ENCODE measurements at places on chromosomes 13 and 19.

DNA sequence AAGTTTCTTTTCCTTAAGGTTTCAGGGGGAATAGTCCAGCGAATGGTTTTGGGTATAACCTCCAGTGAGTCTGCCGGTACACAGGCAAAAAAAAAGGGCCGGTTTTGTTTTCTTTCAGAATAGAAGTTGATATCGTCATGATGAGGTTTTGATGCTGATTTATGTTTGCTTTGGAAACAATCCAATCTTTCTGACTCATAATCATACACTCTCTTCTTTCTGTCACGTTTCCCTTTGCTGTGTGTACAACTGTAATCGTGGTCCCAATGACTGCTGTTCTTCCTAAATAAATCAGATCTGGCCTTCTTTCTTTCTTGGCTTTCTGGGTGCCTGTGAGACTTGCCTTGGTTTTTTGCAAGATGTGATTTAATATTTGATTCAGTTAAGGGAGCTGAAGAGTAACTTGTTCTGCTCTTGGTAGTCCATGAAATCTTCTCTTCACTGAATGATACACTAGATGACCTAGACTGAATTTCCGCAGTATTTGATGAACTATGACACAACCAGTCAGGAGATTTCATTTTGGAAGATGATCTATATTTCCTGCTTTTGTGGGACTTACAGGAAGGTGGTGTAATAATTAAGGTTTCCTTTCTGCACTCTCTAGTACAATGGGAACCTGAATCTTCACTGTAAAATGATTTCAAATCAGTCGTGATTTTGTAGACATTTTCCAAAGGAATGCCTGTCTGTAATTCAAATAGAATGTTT, 34.9 kb upstream of the METTL21C start:
- peak; percentile 69 for ATAC-seq

DNA sequence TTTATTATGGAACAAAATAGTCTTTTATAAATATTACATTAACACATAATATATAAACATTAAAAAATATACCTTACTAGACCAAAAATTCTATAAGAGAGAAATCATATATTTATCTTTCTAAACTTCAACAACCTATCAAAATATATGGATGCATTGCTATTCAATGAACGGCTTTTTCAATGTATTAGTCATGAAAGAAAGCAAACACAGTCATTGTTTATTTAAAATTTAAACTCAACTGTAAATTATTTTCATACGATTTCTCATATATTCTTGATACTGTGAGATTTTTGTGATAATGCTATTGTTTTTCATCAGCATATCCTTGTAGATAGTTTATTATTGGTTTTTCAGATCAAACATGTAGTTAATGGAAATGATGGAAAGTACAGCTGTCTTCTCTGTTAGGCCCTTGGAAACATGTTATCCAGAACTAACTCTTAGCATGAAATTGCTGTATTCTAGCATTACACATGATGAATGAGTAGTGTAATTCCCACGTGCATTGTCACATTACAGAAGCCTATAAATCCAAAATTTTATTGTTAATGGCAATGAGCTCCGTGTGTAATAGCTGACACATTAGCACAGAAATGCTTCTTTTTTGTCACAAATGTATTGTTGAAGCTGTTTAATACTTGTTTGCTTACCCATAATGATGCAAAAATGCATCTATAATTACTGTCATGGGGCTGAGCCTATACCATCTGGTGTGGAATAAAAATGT, 1639.9 kb downstream of the SLITRK5 start:
- no peak for ATAC-seq

DNA sequence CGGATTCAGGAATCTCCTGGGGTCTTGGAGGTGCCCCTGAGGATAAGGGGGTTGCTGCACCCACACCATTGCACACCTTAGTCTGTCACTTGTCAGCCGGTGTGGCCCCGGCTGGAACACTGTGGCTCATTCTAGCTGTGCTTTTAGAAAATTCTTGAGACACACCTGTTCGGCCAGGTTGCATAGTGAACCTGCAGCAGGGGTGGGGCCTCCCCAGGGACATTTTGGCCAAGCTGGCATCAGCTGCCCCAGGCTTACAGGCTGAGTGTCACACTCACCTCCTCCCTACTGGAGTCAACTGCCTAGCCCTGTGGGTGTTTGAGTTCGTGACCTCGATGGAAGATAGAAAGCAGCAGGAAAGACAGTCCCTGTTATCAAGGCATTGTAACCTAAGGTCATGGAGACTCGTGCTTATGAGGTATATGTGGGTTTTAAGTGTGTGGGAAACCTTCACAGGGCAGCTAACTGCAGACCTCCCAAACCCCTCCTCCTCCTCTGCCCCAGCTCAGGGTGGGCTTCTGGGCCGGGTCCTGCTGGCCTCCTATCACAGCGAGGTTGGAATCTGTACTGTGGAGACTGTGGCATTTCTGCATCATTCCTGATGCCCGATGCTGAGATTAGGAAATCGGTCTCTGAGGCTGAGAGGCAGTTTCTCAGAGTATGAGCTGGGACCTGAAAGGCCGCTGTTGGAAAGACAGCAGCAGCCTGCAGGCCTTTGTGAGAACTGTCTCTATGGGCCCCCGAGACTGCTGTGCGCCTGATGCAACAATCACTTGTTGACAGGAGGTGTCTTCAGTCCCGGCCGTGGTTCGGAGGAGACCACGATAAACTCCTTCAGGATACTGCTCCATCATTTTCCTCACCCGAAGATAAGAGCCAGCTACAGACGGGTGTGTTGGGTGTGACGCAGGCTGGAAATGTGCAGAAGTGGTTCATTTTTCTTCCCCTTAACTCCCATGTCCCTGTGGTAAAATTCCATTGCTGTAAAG, 72.2 kb downstream of the ATP11A start:
- ATAC-seq, result no peak

GRCh38 chr13:35139591-35139990, 197.5 kb downstream of the NBEA start:
- ATAC-seq, result peak; percentile 60

DNA sequence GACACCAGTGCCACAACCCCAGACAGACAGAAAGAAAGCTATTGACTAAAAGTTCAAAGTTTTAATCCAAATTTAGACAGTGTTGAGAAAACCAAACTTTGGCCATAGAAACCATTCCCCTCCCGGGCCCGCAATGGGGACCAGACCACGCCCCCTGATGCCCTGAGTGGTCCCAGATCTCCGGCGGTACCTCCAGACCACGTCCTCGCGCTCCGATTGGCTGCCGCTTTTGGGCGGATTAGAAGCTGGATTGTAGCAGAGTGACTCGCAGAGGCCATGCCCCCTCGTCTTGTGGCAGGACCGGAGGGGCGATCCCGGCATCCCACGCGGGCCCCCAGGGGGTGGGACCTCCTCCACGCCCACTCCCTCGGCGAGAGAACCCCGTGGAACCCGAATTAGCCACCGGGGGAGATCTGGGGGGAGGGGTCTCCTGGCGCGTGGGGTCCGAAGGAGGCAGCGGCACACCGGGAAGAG, 797 bp upstream of the HSD17B14 start:
- peak; percentile 96 for ATAC-seq

DNA sequence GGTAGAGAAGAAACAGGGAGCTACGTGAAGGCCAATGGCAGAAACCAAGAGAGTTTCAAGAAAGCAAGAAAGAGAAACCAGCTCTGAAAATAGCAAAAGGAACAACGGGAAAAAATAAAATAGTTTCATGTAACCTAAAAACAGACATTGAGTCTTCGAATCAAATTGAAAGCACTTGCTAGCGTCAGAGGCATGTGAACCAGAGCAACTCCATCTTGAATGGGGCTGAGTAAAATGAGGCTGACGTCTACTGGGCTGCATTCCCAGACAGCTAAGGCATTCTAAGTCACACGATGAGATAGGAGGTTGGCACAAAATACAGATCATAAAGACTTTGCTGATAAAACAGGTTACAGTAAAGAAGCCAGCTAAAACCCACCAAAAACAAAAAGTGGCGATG, 7.3 kb upstream of the PMIS2 start:
- no peak for ATAC-seq

- peak; percentile 78 for ATAC-seq
Measured at GRCh38 chr19:12293777-12294248, 870 bp downstream of the ZNF44 start.

DNA sequence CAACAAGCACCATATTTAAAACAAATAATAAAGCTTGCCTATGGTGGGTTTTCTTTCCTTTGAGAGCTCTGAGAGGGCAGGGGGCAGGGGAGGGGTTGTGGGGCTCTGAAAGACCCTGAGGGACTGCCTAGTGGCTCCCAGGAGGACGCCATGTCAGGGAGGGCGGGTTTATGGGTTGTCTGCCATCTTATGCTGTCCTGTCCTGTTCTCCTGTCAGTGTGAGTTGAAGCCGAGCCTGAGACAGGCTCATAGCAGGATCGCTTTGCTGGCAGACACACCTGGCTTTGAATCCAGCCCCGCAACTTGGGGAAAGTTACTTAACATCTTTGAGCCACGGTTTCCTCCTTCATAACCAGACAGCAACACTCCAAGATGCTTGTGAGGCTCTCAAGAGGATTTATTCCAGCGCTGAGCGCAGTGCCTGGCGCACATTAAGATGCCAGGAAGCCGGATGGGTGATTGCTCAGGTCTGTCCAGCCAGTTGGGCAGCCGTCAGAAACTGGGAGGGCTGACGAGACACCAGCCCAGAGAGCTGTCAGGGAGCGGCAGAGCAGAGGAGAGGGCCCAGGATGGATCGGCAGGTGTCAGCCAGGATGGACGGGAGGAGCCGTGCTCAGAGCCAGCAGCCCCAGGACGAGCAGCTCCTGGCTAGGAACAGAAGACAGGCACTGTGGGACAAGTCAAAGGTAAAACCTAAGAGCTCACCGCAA, 36.8 kb upstream of the C1QTNF9 start:
- no peak for ATAC-seq

GRCh38 chr13:21075379-21076249, 14.2 kb upstream of the LATS2 start:
- peak; percentile 10 for ATAC-seq

- ATAC-seq, result peak; percentile 94
Measured at GRCh38 chr19:38152461-38153379, 71.3 kb downstream of the DPF1 start.

DNA sequence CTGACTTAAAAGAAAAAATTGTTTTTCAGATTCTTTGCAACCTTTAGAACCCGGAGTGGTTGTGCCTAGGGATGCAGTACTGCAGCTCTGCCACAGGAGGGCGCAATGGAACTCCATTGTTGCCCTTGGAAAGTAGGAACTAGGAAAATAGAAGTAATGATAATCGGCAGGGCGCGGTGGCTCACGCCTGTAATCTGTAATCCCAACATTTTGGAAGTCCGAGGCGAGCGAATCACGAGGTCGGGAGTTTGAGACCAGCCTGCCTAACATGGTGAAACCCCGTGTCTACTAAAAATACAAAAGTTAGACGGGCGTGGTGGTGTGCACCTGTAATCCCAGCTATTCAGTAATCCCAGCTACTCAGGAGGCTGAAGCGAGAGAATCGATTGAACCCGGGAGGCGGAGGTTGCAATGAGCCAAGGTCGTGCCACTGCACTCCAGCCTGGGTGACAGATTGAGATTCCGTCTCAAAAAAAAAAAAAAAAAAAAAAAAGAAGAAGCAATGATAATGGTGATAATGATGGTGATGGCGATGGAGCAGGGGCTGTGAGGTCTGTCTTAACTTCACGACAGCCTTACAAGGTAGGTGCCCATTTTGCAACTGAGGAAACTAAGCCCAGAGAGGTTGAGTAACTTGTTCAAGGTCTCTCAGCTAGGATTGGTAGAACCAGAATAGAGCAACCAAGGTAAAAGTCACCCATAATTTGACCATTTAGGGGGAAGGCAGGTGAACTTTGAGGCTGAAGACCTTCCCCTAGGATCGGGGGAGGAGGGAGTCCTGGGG, 5.5 kb upstream of the ADAMTS10 start:
- peak; percentile 71 for ATAC-seq

DNA sequence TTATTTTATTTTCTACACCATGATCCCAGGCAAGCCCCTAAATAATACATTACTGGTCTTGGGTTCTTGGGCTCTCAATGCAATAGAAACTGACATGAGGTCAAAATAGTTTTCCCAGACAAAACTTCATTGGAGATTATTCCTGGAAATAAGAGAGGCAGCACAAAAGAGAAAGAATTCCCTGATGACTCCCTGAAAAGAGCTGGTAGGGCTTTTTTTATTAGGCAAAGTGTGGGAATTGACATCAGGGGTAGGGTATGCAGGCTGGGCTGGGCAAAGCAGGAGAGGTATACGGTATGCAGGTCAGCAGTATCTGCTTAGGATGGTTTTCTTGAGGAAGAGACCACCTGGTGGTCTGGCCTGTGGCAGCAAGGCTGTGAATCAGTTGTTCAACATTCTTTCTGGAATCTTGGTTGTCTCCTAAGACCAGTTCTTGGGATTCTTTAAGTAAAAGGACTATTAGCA, 9.3 kb upstream of the IGFL3 start:
- ATAC-seq, result peak; percentile 28

DNA sequence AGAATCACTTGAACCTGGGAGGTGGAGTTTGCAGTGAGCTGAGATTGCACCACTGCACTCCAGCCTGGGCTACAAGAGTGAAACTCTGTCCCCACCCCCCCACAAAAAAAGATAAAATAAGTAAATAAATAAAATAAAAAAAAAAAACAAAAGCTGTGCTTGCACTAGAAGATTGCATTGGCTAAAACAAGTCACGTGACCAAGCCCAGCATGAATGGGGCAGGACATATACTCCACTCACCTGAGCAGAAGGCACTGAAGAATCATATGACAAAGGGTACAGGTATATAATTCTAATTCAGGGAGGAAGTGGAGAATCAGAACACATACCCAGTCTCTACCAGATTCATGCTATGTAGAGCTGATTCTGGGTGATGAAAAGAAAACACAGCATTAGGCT, 36.6 kb downstream of the CYP4F22 start:
- ATAC-seq, result no peak

DNA sequence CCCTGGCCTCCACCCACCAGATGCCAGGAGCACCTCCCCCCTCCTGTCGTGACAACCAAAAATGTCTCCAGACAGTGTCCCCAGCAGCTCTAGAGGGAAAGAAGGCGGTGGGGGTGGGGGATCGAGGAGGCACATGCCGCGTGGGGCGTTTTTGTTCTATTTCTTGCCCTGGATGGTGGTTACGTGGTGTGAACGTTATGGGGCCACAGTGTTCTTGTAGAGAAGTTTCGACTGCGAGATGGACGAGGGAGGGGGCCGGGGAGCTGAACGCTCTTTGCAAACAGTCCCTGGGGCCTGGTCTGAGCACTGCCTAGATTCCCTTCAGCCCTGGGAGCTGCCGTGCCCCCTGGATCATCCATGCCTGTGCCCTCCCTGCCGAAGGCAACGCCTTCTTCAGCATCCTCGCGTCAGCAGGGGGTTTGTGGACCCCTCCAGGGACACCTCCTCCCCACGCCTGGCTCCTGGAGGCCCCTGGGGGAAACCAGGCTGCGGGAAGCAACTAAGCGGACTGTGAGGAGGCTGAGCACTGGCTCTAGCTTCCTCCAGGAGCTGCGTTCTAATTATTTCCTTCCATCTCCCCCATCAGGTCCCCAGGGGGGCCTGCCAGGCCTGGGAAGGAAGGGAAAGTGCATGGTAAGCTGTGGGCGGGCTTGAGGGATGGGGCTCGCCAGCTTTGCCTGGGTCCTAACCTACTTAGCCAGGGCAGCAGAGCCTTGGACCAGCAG, 131.5 kb downstream of the IER2 start:
- no peak for ATAC-seq

GRCh38 chr13:24900507-24900906, 136.5 kb downstream of the RNF17 start:
- no peak for ATAC-seq
